ENCODE measurements at places on chromosomes 16 and 17.

GRCh38 chr17:28240688-28241340 lies 78.2 kb upstream of the TMEM97 start:
- DNase-seq: no peak

DNA sequence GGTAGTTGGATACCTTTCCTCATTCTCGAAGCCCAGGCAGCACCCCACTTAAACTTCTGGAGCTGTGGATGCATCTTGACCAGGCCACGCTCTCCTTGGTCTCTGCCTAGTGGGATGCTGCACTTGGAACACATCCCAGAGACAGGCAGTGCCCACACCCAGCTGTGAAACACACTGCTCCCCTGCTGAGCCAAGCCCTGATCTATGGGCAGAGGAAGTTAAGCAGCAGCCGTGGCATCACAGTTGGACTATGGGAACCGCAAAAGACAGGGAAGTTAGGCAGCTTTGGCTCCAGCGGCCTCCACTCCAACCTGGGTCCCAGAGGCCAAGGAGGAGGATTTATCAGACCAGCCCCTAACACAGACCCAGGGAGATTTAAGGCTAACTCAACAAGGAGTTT lies 284.8 kb upstream of the CCL2 start:
- DNase-seq: no peak

GRCh38 chr16:80841231-80841630 lies 36.8 kb upstream of the CDYL2 start:
- no peak for DNase-seq

- no peak for DNase-seq
Observed at GRCh38 chr16:56941856-56942331, 10.0 kb downstream of the HERPUD1 start.

DNA sequence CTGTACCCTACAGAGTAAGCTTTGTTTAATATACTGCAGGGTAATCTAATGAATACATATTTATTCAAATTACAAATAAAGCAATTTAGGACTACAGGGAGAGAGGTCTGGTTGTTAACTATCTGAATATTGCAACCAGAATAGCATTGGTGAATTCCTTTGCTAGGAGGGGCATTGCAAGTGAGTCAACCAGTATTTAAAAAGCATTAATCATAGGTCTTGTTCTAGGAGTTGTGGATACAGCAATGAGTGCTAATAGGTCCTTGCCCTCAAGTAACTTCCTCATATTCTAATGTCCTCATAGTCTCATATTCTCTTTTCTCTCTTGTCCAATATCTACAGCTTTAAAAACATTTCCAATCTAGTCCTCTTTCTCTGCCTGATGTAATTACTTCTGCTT lies 531.4 kb downstream of the CDH11 start:
- DNase-seq: no peak

DNA sequence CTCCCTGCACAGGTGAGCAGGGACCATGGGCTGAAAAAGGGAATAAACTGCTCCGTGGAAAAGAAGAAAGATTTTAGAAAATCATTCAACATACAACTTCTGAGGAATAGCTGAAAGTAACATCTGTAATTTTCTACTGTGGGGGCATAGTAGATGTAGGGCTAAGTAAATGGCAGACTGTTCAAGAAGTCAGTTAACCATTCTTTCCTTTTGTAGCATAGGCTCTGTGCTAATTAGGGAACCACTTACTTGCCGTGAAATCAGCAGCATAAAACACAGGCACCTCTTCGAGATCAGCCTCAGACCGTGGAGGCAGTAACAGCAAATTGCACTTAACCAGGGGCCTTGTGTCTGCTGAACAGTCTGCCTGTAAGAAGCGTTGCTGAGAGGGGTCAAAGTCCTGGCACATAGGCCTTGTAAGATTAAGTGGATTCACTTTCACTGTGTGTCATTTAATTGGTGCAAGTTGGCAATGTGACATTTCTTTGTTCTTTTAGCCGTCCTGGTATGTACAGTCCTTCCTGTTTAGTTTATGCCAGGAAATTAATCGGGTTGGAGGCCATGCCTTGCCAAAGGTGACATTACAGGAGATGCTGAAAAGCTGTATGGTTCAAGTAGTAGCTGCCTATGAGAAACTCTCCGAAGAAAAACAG lies 10.4 kb downstream of the COG1 start:
- no peak for DNase-seq

GRCh38 chr16:51034481-51035109 lies 116.5 kb downstream of the SALL1 start:
- DNase-seq: no peak

DNA sequence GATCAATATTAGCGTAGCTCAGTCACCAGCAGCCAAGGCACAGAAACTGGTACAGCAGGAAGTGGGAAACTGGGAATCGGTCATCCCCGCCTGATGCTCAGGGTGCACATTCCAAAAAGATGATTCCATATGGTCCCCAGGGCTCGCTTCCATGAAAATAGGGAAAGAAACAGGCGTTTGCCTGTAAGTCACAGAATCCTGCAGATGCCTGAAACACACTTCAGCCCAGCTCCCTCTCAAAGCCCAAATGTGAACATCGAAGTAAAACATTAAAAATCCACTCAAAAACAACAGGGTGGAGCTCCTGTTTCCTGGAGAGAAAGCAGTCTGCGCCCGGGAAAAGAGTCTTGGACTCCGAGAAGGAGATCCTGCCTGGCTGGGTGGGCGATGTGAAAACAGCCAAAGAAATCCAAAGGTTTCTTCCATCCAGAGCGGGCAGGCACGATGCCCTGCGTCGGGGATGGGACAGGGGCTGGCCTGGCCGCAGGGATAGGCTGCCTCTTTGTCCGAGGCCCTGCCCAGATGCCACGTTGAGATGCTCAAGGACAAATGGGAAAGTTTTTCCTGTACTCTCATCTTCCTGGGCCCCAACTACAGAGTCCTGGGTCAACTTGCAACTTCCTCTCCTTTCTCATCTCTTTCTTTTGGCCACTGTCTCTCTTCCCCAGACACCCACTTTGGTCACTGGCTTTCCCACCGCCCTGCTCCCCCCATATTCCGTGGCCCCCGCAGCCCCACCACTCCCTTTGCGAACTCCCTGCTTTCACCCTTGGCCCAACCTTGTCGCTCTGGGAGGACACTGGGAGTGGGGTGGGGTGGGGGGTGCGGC lies 743 bp downstream of the WIPI1 start:
- DNase-seq: no peak

Measured in stimulated activated CD4-positive, alpha-beta T cell treated with anti-CD3 and anti-CD28 coated beads, Interleukin-1b, Interleukin-23, amount 100 ng/mL, for 48 hours (primary cell).